GM12892 (cell line): ENCODE measurements at places on chromosomes 7 and 10.

- DNase-seq: no peak
Observed at GRCh38 chr10:29541422-29542210, 93.2 kb downstream of the SVIL start.

DNA sequence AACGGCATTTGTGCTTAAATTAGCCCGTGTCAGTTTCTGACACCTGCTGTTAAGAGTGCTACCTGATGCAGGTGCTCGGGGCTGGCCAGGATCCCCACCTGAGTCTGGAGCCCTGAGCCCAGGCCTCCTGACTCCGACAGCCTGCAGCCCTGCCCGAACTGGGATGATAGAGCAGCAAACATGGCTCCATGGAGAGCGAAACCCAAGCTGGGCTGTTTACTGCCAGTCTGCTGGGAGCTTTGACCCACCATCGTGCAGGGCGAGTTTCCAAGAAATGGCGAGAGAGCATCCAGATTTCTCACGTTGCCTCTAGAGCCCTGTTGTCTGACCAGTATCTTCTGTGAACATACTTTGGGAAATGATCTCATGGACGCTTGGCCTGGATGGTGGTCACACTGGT, 66.2 kb downstream of the MGMT start:
- DNase-seq: no peak

- DNase-seq: no peak
Observed at GRCh38 chr10:71187600-71187999, 24.8 kb upstream of the UNC5B start.

DNA sequence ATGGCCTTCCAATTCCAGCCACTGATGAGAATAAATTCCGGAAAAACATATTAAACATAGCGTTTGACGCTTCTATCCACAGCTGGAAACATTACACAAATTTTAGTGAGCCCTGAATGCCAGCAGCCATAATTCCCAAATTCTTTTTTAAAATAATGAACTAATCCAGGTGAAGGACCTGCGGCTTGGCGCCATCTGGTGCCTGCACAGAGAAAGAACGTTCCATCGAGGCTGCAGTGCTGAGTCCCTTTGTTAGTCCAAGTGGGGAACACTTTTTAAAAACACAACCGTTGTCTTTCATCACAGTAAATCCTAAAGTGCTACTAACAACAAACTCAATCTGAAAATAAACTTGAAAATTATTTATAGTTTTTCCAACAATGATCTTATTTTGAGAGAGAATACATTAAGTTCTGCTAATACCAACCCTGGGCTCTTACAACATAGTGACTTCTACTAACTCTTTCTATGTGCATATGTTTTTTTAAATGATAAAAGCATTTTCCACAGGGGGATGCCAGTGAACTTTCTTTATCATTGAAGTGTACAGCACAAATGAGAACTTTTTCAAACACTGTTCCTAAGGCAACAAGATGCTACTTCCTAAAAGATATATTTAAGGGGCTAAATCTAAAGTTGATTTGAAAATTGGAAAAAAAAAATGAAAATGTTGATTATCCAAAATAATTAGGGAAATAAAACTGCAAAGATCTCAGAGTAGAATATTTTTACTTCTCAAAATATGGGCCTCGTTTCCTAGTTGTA, 166.9 kb upstream of the RNF32 start:
- no peak for DNase-seq

DNA sequence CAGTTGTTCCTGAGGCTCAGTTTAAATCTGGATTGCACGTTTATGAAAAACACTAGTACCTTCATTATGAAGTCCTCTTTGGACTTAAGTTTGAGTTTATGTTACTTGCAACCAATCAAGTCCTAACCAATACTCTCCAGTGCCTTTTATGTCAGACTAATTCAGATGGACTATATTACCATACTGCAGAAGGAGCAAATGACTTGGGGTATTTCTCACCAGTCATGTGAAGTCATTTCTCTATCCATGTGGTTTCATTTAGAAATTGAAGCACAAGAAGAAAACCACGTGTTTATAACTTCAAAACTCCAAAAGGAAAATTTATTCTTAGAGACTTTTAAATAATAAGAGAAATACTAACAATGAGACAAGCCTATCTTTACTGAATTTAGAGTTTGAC, 201.6 kb downstream of the MBL2 start:
- no peak for DNase-seq

- no peak for DNase-seq
Observed at GRCh38 chr10:5951721-5952407, 25.5 kb downstream of the IL15RA start.

GRCh38 chr10:81179805-81180452, 642.2 kb downstream of the SH2D4B start:
- no peak for DNase-seq

- no peak for DNase-seq
Observed at GRCh38 chr10:52170776-52171175, 143.3 kb upstream of the DKK1 start.

GRCh38 chr7:130219871-130220270, 12.2 kb downstream of the SSMEM1 start:
- DNase-seq: no peak

GRCh38 chr10:25604591-25604990, 329.4 kb upstream of the MYO3A start:
- DNase-seq: no peak

DNA sequence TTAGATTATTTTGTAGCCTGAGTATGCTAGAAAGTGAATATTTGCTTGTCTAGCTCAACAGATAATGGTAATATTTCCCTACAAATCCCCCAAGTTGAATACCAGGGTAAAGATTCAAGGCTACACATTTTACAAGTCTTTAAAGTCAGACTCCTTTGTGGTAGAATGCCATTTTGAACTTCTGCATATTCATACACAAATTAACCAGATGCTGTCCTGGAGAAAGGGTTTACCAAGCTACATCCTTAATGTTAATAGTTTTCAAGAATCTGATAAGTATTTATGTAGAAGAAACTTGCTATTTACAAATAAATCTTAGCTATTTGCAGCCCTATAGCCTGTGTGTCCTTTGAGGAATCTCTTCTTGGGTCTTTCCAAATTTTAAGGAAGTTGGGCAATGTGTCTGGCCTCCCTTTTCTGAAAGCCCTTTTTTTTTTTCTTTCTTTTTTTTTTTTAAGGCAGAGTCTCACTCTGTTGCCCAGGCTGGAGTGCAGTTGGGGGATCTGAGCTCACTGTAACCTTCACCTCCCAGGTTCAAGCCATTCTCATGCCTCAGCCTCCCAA, 82.6 kb downstream of the CPEB3 start:
- no peak for DNase-seq

DNA sequence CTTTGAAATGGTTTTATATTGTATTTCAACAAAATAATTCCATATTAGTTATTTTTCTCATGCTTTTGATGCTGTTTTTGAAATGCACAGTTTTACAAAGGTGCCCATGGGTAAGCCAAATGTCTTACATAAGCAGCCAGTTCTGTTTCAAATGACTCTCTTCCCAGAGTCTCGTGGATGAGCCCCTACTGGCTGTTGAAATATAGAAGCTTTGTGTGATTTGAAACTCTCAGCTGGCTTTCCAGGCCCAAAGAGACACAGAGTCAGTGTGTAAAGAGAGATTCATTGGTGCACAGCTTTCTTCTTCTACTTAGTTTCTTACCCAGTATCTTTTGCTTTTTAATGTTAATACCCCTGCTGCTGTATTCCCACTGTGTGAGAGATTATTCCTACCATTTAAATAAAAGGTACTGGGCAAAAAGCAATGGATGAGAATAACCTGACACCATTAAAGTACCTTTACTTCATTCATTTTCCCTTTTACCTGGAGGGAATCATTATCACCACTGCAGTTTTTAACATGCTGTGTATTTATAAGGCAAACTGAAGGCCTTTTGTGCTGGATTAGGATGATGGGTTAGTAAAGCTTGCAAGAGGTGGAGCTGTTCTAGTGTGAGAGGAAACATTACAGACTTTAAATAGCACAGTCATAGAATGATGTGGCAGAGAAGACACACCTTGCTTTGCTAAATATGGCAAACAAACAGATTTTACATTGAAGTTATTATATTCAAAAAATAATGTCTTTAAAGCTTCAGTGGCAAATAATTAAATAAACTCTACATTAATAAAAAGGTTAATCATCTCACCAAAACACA, 415.1 kb downstream of the THSD7A start:
- no peak for DNase-seq

GRCh38 chr7:4882169-4883032, 1.1 kb downstream of the RADIL start:
- DNase-seq: no peak

DNA sequence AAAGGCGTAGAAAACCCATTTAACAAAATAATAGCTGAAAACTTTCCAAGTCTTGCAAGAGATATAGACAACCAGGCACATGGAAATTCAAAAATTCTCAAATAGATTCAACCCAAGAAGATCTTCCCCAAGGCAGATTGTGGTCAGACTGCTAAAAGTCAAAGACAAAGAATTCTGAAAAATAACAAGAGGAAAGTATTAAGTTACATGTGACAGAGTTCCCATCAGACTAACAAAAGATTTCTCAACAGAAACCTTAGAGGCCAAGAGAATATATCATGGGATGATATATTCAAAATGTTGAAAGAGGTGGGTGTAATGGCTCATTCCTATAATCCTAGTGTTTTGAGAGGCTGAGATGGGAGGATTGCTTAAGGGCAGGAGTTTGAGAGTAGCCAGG, 59.8 kb downstream of the TMEM178B start:
- no peak for DNase-seq

DNA sequence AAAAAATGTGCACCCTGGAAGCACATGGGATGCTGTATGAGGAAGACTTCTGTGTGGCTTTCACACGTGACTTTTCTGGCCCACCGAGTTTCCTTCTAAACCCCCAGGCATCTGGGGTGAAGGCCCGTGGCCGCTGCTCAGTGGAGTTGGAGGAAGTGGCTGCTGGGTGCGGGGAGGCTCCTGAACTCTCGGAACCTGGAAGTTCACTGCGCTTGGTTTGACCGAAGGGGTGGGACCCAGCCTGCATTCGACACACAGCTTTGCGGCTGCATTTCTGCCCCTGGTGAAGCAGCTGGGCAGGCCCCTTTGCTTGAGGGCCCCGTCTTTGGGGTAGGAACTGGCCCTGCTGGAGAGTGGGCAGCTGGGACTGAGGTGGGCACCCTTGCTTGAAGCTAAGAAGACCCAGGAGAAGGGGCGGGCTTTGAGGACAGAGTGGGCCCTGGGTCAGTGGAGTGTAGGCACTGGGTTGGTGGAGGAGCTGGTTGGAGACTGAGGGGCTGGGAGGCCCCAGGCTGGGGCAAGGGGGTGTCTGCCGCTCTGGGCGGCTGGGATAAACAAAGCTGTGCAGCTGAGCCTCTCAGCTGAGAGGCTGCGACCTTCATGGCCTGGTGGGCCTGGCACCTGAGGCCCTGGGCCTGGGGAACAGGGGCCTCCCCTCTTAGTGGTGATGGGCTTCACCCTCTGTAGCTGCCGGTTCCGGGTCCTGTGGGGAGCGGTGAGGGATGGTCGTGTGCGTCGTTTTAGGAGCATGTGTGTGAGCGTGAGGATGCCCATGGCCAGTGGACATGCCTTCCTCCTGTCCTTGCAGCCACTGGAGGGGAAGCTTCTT, 78.0 kb downstream of the INPP5A start:
- no peak for DNase-seq

GRCh38 chr10:75379212-75379724, 22.3 kb downstream of the ZNF503 start:
- no peak for DNase-seq

GRCh38 chr7:5211730-5212482, 21.9 kb downstream of the WIPI2 start:
- DNase-seq: no peak

DNA sequence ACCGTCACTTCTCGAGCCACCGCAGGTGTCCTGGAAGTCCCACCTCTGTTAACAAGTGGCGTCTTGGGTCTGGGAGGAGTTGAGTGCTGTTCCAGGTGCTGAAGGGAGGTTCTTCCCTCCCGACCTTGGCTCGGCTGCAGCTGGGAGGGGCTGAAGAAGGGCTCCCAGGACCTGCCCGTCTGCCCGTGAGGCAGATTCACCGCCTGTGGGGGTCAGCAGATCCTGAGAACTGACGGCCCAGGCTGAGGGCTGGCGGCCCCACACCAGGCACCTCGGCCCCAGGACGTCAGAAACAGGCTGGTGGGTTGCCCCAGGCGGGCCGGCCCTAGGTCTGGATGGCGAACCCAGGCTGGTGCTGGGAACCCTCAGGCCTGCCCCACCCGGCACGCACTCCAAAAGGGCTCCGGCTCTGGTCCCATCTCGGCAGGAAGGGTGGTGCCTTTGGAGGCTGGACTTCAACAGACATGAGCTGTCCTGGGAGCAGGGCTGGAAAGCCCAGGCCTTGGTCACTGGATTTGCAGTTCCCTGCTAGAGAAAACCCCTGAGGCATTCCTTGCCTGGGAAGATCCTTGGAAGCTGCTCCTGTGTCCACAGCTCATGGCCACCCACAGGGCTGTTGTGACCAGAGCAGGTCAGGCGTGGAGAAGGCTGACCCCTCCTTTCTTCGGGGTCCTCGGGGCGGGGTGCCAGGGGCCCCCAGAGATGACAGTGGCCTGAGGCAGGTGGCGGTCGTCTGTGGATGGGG, 42.6 kb upstream of the CFAP46 start:
- DNase-seq: no peak

DNA sequence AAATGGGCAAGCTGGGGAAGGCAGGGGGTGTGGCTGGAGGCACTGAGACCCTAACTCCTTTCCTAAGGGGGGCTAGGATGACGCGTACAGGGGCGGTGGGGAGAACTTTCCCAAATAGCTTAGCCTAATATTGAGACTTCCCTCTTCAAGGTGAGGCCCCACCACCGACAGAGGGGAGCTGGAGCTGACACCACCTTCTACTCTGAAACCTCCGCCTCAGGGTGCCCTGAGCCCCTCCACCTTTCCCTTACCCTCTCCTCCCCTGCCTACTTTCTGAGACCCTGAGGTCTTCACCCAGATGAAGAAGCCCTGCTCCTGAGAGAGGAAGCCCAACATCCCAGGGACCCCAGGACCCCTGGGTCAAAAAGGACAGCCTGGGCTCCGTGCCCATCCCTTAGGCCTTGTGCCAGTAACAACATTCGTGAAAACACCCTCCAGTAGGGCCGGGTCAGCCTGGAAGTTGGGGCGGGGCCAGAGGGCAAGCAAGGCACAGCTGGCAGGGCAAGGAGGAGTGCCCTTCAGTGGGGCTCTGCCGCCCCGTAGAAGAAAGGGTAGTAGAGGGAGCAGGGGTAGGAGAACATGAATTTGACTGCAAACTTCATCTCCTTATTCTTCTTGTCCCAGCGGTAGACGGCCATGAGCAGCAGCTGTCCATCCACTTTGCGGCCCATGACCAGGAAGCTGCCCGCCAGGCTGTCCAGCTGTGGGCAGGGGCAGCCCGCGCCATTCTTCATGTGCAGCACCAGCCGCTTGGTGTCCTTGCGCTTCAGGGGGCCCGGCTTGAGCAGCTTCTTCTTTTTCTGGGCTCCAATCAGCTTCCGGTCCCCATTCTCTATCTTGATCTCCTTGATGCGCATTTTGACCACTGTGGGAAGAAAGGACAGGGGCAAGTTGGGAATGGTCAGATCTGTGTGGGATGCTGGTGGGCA, 4.5 kb downstream of the SFRP5 start:
- DNase-seq: no peak
